GM06990 (cell line): ENCODE measurements at places on chromosomes 11 and 22.

DNA sequence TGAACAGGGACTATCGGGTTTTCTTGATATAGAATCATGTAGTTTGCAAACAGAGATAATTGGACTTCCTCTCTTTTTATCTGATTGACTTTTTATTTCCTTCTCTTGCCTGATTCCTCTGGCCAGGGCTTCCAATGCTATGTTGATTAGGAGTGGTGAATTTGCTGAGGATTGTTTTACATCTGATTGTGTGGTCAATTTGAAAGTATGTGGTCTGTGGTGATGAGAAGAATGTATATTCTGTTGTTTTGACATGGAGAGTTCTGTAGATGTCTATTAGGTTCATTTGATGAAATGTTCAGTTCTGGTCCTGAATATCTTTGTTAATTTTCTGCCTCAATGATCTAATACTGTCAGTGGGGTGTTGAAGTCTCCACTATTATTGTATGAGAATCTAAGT, 713.2 kb upstream of the CCDC179 start:
- no peak for DNase-seq

DNA sequence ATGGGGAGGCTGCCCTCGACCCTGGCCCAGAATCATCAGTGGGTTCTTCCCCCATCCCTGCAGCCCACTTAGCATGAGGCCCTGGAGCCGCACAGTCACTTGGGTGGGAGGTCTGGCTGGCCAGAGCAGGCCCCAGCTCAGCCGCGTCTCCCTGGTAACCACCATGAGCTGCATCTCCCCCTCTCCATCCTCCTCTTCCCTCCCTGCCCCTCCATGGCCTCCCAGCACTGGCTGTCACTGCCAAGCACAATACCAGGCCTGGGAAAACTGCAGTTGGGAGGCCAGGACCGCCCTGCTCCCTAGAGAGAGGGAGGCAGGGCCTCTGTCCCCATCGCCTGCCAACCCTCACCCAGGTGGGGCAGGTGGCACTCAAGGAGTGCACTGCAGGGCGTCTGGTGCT, 8.0 kb downstream of the CSDC2 start:
- no peak for DNase-seq

GRCh38 chr11:108614086-108614485, 20.5 kb upstream of the EXPH5 start:
- DNase-seq, result no peak

GRCh38 chr11:71118671-71119250, 133.6 kb downstream of the SHANK2 start:
- DNase-seq, result no peak

DNA sequence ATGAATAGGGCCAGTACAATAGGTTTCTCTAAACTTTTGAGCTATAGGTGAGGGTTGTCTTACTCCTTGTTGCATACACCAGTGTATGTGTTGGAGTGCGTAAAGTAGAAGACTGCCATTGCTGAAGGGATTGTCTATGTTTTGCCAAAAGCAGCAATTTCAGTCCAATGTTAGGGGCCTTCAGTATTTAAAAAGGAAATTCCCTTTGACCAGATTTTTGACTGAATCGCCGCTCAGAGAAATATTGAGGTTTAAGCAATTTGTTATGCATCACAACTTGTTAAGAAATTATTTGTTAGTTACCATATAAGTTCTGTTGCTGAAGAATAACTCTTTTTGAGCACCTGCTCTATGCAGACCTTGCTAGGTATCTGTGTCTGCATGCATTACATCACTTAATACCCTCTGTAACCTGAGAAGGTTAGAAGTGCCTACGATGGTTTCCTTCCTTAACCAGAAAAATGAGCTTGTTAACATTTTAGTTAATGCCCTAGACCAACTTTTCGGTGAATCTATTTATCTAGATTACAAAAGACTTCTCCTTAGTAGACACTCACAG, 33.9 kb downstream of the MMP20 start:
- no peak for DNase-seq
